ENCODE measurements at places on chromosomes 16 and 17. TPM values are rescaled to one million over a fixed set of nuclear protein-coding genes. Genes with fewer than 3 reads are reported as not detected.
A peak's percentile ranks its signal among the peaks of the same experiment; 100 is the strongest.

DNA sequence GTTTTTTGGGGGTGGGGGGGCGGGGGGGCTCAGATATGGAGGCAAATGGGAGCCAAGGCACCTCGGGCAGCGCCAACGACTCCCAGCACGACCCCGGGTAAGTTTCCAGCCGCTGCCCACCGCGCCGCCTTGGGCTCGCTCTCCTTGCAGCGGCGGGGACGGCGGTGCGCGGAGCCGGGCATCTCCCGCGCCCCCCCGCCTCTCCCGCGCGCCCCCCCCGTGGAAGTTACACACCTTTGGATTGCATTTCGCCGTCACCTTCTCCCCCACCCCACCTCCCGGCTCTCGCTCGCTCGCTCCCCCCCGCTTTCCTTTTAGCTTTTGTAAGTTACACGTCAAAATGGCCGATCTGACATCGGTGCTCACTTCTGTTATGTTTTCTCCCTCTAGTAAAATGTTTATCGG lies 387 bp downstream of the MSI2 start:
- peak; percentile 59 for DNase-seq

DNA sequence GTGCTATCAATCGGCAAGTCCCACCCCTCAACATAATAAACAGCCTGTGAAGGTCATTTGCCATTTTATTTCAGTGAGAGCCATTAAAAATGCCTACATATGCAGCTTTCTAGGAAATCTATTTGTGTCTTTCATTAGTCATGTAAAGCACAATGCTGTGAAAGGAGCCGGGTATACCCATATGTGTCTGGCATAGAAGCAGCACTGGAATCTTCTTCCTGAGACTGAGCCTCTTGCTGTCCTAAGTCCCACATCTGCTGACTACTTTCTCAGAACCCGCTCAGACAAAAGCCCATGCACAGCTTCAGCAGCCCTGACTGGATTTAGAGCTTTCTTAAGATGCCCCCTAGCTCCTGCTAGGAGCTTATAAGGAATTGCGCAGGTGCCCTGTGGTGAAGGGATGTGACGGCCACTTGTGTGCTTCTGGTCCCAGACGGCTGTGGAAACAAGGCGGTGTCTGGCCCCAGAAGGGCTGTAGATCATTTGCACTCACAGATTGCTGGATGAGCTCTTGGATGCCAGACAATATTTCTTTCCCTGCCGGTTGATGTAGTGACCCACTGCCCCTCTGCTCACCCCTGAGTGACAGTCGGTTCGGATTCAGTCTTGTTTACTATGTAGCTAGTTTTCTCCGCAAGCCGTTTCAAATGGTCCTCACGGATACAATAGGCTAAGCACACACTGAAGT lies 172.2 kb downstream of the ANKFN1 start:
- peak; percentile 22 for DNase-seq

- DNase-seq: peak; percentile 88
These were observed 33.9 kb upstream of the CLEC18B start for GRCh38 chr16:74455213-74455612.

- DNase-seq: no peak
These were observed 8.7 kb downstream of the DNAI2 start for GRCh38 chr17:74282587-74283370.

DNA sequence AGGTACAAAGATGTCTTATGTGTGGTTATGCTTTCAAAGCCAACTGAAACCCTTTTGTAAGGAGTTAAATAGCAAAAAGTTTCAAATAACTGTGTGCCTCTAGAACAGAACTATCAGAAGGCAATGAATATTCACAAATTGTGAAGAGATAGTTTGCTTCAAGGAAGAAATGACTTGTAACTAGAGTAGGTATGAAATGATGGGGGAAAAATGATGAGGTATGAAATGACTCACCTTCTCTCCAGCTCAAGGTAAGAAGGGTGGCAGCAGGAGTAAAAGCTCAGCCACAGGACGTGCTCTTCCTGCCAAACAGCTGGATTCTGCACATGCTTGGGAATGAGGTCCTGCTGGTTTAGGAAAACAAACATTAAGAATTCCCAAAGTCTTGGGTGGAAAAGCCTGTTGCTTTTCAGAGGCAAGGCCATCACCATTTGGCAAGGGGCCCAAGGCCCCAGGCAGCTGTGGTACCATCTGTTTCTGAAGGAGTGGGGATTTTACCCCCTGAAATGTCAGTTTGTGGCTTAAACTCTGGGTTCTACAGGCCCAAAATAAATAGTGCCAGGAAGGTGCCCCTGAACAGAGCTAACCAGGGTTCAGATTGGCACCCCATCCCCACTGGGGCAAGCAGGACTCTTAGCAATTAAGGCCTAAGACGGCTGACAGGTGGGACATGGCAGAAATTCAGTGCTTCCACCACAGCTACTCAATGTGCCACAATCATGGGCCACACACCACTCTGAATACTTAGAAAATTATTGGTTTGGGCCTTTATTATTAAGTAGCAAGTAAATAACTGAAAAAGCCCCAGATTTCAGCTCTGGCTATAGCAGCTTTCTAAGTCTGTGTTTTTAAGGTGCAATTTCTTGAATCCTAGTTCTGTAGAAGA lies 13.3 kb downstream of the HERPUD1 start:
- no peak for DNase-seq

GRCh38 chr17:57247913-57248312 lies 8.4 kb upstream of the MSI2 start:
- no peak for DNase-seq

GRCh38 chr17:28704219-28704858 lies 7.3 kb downstream of the PROCA1 start:
- DNase-seq: no peak

Gene CCL1
- total RNA-seq: not detected

Gene CA5A
- total RNA-seq: not detected

Gene OR2C1
- not detected for total RNA-seq

DNA sequence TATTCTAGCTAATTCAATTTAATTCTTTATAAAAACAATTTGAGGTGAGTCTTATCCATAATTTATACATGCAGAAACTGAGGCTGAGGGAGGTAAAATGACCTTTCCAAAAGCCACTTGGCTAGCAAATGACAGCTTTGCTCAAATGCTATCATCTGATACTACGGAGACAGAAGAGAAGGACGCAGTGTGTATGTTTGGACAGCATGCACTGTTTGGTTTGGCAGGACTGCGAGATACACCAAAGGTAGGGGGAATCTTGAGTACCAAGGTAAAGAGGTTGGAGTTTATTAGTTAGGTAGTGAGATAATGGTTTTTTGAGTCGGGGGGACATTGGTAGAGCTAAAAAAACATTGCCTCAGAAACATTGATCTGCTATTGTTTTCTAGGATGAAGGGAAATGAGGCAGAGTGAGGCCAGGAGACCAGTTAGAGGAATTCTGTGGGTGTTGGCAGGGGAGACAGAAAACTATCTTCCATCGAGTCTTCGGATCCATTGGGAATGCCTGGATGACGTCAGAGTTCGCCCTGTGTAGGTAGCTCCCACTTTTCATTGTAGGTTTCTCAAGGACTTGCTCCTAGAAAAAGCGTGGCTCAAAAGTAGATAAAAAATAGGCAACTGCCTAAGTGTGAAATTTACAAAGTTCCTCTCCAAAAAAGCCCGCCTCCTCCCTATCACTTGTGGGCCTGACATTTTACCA lies 2.5 kb upstream of the HS3ST4 start:
- no peak for DNase-seq

Gene EIF3CL
- total RNA-seq: 85.1 TPM

- DNase-seq: no peak
These were observed 39.2 kb upstream of the MAF start for GRCh38 chr16:79639576-79640311.

Gene GAS2L2
- not detected for total RNA-seq

GRCh38 chr16:4654011-4654963 lies 29.7 kb downstream of the MGRN1 start:
- no peak for DNase-seq

GRCh38 chr17:564526-565065 lies 150.0 kb downstream of the VPS53 start:
- no peak for DNase-seq

Gene KRT20
- not detected for total RNA-seq

Gene SEZ6
- not detected for total RNA-seq

DNA sequence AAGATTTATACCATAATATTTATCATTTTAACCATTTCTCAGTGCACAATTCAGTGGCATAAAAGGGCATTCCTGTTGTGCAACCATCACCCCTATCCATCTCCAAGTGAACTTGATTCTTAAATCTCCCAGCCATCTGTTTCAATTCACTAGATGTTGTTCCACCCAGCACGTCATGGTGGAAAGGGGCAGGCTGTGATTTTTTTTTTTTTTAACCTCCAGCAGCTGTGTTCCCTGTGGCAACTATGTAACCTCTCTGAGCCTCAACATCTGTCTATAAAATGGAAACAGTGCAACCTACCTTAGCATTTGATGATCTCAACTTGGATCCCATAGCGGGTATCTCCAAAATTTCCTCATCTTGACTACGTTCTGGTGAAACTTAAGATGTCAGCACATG lies 604.5 kb downstream of the WWOX start:
- no peak for DNase-seq

DNA sequence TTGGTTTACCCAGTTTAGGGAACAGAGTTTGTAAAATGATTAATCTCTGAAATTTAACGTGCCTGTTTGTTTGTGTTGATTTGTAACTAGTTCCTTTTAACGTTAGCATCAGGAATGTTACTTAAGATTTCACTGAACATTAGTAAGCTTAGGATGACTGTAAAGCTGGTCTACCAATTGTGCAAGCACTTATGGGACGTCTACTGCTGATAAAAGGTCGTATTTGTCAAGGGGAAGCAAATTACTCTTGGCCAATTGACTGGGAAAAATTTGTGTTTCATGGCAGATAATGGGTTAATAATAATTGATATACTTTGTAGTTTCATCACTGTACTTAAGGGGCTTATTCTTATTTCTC lies 11.8 kb downstream of the METTL9 start:
- peak; percentile 79 for DNase-seq

GRCh38 chr16:49856672-49857330 lies 889 bp upstream of the ZNF423 start:
- peak; percentile 88 for DNase-seq

DNA sequence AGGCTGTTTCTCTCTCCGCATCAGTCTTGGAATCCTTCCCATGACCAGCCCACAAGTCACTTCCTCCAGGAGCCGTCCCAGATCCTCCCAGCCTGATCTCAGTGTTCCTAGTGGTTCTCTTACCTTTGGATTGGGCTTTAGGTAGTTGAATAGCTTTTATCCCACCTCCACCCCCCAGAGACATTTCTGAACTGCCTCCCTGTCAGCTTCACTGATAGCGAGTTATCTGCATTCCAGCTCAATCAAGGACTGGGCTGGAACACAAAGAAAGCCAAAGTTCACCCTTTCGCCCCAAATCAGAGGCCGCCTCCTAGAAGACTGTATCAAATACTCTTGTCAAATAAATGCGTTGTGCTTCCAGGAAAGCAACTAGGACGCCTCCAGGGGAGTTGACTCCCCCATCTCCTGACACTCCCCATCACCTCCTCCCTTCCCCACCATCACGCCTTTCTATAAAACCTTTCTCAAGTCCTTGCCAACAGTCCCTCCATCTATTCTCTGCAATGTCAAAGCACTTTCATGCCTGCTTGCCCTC lies 72.7 kb downstream of the TMEM132E start:
- DNase-seq: no peak

DNA sequence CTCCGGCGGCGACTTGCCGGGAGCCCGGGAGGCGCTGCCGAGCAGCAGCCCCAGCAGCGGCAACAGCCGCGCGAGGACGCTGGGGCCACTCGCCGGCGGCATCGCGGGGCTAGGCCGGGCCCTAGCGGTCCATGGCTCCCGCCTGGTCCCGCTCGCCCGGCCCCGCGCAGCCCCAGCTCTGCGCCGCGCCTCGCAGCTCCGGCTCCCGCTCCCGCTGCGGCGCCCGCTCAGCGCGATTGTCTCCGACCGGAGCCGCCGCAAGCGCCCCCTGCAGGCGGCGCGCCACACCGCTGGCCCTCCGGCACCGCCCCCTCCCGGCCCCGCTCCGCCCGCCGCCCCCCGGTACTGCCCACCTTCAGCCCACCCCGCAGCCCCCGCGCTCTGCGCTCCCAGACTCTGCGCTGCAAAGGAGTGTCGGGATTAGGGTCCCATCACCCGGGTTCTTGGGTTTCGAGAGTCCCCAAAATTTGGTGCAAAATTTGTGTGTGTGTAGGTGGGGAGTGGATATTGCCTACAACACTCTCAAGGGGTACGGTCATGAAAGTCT lies at the start of gene FAM171A2:
TSS of gene FAM171A2 (minus strand) at position 241 of the 547 bp plus-strand sequence. CDS start at position 102, 139 bp downstream.
- DNase-seq: peak; percentile 82

GRCh38 chr16:56423584-56424403 lies 1.6 kb downstream of the AMFR start:
- peak; percentile 21 for DNase-seq

GRCh38 chr16:88331989-88332920 lies 50.5 kb upstream of the ZNF469 start:
- peak; percentile 100 for DNase-seq

Gene CDRT15L2
- total RNA-seq: not detected

DNA sequence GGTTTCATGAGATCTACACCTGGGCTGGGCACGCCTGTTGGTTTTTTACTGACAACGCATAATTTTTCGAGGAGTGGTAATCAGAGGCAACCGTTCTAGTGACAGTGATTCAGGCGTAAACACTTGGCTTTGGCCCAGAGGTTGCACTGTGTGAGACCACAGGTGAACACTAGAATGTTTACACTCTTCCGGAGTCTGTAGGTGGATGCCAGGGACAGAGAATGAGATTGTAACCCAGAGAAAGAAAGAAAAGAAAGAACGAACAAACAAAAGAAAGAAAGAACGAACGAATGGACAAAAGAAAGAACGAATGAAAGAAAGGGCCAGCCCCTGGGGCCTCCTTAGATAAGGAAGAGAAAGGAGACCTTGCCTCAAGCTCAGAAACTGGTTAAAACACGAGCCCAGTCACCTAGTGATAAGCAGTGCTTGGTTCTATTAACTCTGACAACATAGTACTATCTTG lies 113.2 kb downstream of the PRKCB start:
- DNase-seq: no peak

GRCh38 chr16:22402191-22402590 lies 27.8 kb upstream of the CDR2 start:
- peak; percentile 50 for DNase-seq

GRCh38 chr17:70675070-70675590 lies 505.8 kb downstream of the KCNJ2 start:
- DNase-seq: no peak

Gene HBA1
- not detected for total RNA-seq

DNA sequence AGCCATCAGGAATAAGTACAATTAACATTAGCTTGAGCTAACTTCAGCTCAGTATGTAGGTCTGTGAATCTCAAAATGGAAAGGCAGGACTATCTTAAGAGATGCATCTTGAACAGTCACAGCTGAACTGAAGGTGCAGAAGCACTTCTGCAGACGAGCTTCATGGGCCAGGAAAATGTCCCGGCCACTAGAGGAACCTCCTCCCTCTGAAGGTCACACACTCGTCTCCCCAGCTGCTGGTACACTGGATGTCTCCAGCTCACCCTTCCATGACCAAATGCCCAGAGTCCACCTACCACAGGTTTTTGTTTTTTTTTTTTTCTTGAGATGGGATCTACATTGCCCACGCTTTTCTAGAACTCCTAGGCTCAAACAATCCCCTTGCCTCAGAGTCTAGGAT lies 33.2 kb downstream of the WDR59 start:
- no peak for DNase-seq

GRCh38 chr17:32112416-32112815 lies 29.9 kb upstream of the RHOT1 start:
- DNase-seq: no peak

GRCh38 chr17:36855459-36855858 lies 81.8 kb upstream of the LHX1 start:
- DNase-seq: no peak

Gene CKLF
- total RNA-seq: 64.2 TPM

Gene IRX5
- total RNA-seq: 20.6 TPM

Gene CCL16
- not detected for total RNA-seq

GRCh38 chr17:38579934-38580333 lies 25.8 kb downstream of the SRCIN1 start:
- DNase-seq: peak; percentile 73
